GM23338 (cell line): ENCODE measurements at places on chromosomes 4 and X. TPM values are rescaled to one million over a fixed set of nuclear protein-coding genes. Genes with fewer than 3 reads are reported as not detected.

The CD38 gene
- total RNA-seq = 0.04 and 0.17 TPM in 2 replicates

The TEX13D gene
- total RNA-seq = 0.12 TPM in 1 of 2 replicates, not detected in the other

The TXK gene
- 0.14 and 0.50 TPM in 2 replicates for total RNA-seq

The TMEM33 gene
- total RNA-seq = 117 and 146 TPM in 2 replicates

DNA sequence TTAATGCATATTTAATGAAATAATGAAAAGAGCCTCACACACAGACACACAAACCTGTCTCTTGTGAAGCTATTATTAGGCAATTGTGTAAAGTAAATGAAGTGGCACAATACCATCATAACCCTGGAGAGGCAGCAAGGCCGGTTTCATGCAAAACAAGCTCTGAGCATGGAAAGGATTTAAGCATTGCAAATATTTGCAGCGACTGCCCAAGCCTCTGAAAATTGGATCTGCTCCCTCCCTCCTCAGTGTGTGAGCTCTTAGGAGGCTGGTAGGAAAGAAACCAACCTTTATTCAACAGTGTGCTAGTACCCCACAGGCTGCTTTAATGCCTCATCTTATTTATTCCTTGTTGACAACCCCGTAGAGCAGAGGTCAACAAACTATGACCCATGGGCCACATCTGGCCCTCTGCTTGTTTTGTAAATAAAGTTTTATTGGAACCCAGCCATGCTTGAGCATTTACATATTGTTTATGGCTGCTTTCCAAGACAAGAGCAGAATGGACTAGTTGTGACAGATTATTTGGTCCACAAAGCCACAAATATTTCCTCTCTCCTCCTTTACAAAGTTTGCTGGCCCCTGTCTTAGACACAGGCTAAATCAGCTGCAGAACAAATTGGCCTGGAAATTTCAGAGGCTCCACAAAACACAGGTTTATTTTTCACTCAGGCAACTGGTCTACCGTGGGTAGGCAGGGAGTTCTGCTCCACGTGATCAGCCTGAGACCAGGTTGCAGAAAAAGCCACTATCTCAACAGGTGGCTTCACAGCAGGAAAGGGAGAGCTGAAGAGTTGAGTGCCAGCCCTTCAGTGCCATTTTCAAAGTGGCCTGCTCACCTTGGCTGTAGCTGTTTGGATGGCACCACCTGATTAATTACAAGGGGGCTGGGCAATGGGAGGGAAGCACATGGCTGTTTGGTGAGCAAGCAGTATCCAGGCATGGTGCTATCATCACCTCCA is 16.8 kb downstream of the RS1 start:
- no peak for DNase-seq

GRCh38 chr4:30950737-30951136 is 230.6 kb downstream of the PCDH7 start:
- DNase-seq = no peak

DNA sequence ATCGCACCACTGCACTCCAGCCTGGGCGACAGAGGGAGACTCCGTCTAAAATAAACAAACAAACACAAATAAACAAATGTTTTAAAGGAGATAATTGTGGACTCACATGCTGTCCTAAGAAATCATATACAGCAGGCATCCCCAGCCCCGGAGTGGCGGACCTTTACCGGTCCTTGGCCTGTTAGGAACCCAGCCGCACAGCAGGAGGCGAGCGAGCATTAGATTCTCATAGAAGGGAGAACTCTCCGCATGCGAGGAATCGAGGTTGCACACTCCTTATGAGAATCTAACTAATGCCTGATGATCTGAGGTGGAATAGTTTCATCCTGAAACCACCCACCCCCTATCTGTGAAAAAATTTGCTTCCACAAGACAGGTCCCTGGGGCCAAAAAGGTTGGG is 39.0 kb downstream of the EIF2S3 start:
- no peak for DNase-seq

GRCh38 chr4:2324891-2325290 is 63.0 kb upstream of the MXD4 start:
- DNase-seq = no peak

- peak; percentile 19 for DNase-seq
Observed at GRCh38 chr4:89242864-89243732, 64.5 kb downstream of the GPRIN3 start.

GRCh38 chr4:5626913-5627312 is 81.4 kb downstream of the EVC2 start:
- no peak for DNase-seq

- DNase-seq = no peak
Observed at GRCh38 chrX:76183289-76184049, 10.6 kb downstream of the PBDC1 start.

DNA sequence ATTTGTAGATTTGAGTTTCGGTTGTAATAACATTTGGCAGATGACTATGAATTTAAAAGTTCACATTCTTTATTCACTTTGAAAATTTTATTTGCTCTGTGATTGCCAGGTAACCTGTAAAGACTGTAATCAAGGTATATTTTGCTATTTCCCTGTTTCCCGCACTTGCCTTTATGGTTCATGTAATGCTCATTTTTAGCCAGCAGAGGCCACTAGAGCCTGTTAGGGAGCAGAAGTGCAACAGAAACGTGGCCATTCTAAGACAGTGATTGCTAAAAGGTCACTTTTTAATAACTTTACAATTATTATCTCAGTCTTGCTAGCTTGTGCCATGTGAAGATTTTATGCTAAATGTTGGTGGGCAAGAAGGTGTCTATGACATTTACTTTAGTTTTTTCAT is 12.4 kb downstream of the YIPF6 start:
- peak; percentile 55 for DNase-seq

GRCh38 chrX:131270080-131270479 is 19.0 kb downstream of the IGSF1 start:
- no peak for DNase-seq

DNA sequence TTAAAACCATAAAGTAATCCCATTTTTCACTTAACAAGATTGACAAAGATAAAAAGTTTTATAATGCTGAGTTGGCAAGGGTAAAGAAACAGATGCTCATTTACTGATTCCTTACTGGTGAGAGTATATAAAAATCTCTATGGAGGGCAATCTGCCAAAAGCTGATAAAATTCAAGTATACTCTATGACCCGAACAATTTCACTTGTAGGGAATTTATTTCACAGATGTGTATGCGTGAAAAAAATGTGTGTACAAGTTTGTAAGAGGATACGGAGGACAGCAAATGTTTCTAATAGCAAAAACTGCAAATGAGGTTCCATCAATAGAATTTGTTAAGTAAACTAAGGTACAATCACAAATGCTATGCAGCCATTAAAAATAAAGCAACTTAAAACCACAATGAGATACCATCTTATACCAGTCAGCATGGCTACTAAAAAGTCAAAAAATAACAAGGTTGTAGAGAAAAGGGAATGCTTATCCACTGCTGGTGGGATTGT is 23.4 kb downstream of the DHX15 start:
- no peak for DNase-seq

- no peak for DNase-seq
Observed at GRCh38 chrX:24055043-24055356, 244 bp downstream of the EIF2S3 start.

GRCh38 chr4:16812041-16812440 is 86.4 kb downstream of the LDB2 start:
- DNase-seq = no peak
